ENCODE measurements at places on chromosomes 2 and 18. TPM values are rescaled to one million over a fixed set of nuclear protein-coding genes. Genes with fewer than 3 reads are reported as not detected.

DNA sequence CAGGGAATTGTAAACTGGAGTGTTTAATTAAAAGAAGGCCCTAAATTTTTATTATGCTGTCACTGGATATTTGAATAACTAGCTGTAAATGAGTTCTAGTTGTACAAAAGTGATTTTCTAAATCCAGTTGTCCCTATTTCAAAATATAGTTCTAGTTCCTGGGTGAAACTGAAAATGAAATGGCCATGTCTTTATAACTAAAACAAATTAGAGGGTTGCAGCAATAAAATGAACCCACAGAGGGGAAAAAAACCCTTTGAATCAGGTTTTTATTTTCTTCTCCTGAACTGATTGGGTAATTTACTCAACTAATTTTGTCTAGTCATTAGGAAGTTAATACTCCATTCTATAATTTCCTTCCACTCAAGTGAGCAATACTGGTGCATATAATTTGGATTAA lies 55.6 kb upstream of the MAP4K3 start:
- no peak for DNase-seq

GRCh38 chr2:142716463-142717242 lies 160.8 kb upstream of the KYNU start:
- peak; percentile 38 for DNase-seq

DNA sequence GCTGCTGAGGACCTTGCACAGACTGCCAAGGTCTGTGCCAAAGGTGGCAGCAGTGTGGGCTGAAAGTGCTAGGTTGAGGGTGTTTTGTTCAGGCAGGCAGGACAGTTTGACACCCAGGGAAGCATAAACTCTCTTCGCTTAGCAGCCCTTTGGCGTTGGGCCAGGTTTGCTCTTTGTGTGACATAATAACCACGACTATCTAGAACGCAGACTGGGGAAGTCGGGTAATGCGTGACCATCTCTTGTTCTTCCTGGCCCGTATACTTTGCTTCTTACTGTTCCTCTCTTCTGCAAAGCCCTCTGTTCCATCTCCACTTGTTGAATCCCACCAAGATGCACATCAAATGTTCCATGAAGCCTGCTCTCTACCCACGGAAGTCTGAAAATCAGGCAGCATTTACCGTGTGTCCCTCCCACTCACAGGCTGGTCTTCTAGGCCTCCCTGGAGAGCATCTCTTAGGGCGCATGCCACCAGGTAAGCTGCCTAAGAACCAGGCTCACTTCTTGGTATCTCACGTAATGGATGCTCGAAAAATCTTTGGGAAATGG lies 96.7 kb upstream of the LMAN1 start:
- DNase-seq = no peak

Gene STARD6
- not detected for total RNA-seq

DNA sequence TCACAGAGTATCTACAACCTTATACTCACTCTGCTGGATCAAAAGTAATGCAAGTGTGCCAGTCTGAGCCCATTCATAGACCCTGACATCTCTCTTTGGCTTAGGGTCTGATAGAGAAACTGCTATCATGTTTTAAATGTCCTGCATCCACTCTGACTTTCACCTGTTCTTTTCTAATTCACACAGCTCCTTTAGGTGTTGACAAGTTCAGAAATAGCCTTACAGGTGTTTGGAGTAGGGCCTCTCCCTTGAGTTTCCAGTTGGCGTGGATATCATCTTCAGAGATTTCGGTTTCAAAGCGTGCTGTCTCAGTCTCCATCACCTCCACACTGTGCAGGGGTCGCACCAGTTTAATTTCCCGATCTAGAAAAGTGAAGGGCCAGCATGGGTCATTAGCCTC lies 150.3 kb downstream of the PLEKHA3 start:
- no peak for DNase-seq

Gene SLC30A3
- not detected for total RNA-seq

GRCh38 chr2:129934044-129934822 lies 45.2 kb upstream of the RAB6C start:
- no peak for DNase-seq

GRCh38 chr2:102796337-102796736 lies 34.5 kb downstream of the TMEM182 start:
- no peak for DNase-seq

Gene PARD3B
- 1.6 TPM for total RNA-seq

GRCh38 chr2:146227152-146228019 lies 1617.4 kb upstream of the ACVR2A start:
- DNase-seq = no peak

Gene LIPG
- 9.5 TPM for total RNA-seq

DNA sequence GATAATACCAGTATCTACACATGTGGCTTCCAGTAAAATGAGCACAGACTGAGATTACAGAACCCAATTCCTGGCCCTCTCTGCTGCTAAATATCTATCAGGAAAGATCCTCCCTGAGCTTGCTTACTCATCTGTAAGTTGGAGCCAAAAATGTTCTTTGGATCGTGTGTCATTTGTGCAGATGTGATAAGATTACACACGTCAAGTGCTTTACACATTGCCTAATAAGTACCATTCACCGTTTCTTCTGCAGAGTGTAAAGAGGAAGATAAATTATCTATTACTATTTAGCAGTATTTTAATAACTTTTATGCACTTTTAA lies 23.2 kb upstream of the SLC20A1 start:
- peak; percentile 95 for DNase-seq

GRCh38 chr2:127413782-127414637 lies 4.2 kb upstream of the PROC start:
- peak; percentile 85 for DNase-seq

Gene CNTNAP5
- not detected for total RNA-seq

Gene PLEKHH2
- total RNA-seq = 4.5 TPM

GRCh38 chr2:12504443-12504842 lies 212.3 kb upstream of the TRIB2 start:
- no peak for DNase-seq

DNA sequence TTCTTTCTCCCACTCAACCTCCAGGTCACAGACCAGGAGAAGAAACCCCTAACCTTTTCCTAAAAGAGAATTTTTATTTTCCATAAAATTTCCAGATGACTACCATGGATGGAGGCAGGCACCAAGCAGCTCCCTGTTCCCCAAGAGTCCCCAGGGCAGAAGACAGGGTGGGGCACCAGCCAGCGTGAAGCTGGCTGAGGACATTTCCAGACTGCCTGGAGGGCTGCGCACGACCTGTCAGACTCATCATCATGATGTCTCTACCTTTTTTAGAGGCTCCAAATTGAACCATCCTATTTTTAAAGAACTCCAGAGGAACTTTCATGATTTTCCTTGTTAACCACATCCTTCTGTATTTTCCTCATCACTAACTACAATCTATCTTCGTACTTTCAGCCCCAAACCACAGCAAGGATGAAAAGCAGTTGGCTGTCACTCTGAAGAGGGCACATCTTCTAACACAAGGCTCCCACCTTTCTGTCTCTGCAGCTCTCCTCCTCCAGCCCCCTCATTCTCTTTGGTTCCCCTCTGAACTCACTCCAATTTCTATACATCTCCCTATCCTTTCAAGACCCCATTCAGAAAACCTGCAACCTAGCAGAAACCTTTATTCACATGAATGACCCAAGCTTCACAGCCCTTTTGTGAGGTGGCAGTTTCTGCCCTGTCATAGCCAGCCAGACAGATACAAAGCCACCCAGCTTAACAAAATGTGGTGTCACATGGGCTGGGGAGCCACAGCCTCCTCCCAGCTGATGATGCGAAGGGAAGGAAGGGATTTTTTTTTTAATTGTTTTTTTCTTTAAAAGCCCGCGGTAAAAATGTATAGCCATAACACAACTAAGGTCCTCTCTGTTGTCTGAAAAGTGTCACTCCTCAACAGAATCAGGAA lies 11.1 kb downstream of the AMMECR1L start:
- no peak for DNase-seq

DNA sequence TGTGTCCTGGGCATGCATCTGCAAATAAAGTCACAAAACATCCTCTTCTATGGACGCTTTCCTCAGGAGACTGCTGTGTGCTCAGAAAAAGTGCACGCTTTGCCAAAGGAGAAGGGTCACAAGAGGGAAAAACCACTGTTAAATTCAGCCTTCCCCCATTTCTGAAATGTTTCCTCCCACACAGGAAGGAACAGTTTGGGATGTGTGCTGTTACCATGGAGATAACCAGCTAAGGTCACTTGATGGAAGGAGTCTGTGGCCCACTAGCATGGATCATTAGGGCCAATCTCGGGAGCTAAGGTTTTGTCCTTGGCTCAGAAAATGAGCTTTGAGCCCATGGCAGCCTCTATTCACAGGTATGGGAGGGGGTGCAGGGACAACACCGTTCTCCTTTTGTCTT lies 5.6 kb downstream of the KCNE4 start:
- DNase-seq = no peak

Gene MYO5B
- total RNA-seq = 31.3 TPM
